NCI-H1417 treated with DMSO at 0.1 percent for 48 hours (cell line): ENCODE measurements at places on chromosomes 4 and X.

- DNase-seq, result no peak
Measured at GRCh38 chr4:119008761-119009160, 120.1 kb downstream of the SYNPO2 start.

- no peak for DNase-seq
Measured at GRCh38 chrX:24146283-24146949, 3.1 kb upstream of the ZFX start.

DNA sequence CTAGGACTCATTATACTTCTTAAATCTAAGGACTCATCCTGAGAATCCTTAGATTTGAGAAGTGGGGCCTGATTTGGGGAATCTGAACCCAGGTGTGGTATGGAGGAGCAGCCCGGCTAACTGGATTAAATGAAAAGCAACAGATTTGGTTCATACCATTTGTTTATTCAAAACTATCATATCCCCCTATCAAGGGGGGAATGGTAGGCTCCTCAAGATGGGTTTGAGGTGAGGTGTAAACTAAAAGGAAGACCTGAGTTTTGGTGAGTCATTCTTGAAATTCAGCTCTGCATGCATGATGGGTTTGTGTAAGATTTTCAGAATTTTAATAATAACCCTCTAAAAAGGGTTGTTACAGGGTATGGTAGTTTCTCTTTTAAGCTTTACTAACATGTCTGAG, 53.4 kb downstream of the CASP6 start:
- DNase-seq, result no peak

- DNase-seq, result no peak
Measured at GRCh38 chr4:148116264-148116663, 325.9 kb downstream of the NR3C2 start.
